Mononuclear cell (primary cell): ENCODE measurements at places on chromosomes 5 and 9. TPM values are rescaled to one million over a fixed set of nuclear protein-coding genes. Genes with fewer than 3 reads are reported as not detected.

CEP72 gene
- total RNA-seq = 3.5 TPM

NRARP gene
- total RNA-seq = 1.8 TPM

C5orf58 gene
- not detected for total RNA-seq

NTNG2 gene
- 1.3 TPM for total RNA-seq

ADAMTS6 gene
- 4.9 TPM for total RNA-seq

PROB1 gene
- 0.21 TPM for total RNA-seq

STPG3 gene
- total RNA-seq = not detected

FAM81B gene
- 1.8 TPM for total RNA-seq

FOXD4 gene
- not detected for total RNA-seq

LCN10 gene
- not detected for total RNA-seq

TMEM252 gene
- not detected for total RNA-seq

DHFR gene
- total RNA-seq = 7.7 TPM

DIRAS2 gene
- total RNA-seq = not detected

FAT2 gene
- total RNA-seq = not detected

ZBED3 gene
- total RNA-seq = 1.9 TPM

SERF1A gene
- 11.1 TPM for total RNA-seq
